ENCODE measurements at places on chromosomes 2 and 18.

DNA sequence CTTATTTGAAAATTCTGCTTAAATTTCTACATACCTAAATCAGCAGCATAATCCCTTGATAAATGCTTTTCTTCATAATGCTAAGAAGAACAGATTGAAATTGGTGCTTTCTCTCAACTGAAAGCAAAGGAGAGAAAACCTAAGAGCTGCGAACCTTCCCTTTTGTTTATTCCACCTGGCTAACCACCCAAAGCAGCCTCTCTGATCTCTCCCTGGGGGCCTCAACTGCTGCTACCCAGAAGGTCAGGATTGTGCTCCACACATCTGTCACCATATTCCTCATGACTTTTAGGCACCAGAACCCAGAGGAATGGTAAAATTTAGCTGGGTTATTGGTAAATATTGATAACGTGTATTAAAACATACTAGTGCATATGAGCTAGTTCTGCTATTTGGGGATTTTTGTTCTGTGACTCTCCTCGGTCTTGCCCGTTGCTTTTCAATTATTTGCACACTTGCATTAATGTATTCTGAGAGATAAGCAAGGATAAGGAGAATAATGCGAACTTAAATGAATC is 334.1 kb downstream of the RIT2 start:
- DNase-seq, result no peak

- no peak for DNase-seq
These were observed 247.5 kb downstream of the DYSF start for GRCh38 chr2:71700658-71701397.

DNA sequence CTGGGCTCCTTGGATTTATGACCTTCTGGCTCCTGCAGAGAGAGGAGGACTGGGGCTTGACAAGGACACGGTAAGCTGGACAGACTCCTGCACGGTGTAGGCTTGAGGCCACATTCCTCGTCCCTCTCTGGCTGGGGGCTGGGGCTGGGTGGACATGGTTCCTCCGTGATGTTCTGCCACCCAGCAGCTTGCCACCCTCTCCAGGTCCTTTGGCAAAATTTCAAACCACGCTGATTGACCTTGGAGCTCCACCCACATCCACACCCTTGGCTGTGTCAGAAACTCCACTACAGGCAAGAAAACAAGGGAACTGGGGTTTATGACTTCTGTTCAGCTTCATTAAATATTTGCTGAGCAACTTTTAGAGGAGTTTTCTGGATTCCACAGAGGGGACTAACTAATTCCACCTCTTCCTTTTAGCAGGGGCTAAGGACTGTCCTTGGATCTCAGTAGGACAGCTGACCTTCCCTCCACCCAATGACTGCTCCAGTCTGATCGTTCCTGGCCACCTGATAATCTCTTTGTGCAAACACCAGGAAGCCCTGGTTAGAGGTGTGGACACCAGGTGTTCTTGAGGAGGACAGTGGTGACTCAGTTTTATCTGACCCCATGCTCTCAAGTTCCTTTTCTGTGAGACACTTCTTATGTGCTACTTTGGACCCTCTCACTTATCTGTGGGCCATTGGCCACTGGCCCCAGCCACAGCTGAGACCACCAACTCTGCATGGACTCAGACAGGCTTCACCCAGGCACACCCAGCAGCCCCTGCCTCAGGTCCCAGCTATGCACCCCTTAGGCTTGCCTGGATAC is 29.3 kb downstream of the GPR55 start:
- DNase-seq, result no peak

DNA sequence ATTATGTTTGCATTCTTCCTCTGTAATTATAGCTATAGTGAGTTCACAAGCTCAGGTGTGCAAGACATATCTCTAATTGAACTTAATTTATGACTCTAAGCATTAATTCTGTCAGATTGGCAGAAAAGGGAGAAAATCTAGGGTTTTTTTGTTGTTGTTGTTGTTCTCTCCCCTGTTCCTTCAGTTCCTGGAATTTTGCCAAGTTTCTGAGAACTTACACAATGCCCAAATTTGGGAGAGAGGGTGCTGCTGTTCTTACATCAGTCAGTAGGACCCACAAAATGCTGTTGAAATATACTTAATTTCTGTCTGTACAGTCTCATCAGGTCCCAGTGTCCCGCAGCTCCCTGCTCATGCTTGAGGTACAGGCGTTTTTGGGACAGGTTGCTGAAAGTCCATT is 221.8 kb upstream of the RBMS1 start:
- DNase-seq, result no peak

GRCh38 chr18:67582488-67582887 is 66.0 kb upstream of the DSEL start:
- DNase-seq, result no peak

Measured in stimulated activated naive CD4-positive, alpha-beta T cell treated with Interleukin-2 at 50 U/mL for 16 hours (primary cell).